ENCODE measurements at places on chromosomes 2 and 18.
A peak's percentile ranks its signal among the peaks of the same experiment; 100 is the strongest.

- no peak for DNase-seq
Measured at GRCh38 chr2:75667884-75668283, 21.3 kb downstream of the MRPL19 start.

DNA sequence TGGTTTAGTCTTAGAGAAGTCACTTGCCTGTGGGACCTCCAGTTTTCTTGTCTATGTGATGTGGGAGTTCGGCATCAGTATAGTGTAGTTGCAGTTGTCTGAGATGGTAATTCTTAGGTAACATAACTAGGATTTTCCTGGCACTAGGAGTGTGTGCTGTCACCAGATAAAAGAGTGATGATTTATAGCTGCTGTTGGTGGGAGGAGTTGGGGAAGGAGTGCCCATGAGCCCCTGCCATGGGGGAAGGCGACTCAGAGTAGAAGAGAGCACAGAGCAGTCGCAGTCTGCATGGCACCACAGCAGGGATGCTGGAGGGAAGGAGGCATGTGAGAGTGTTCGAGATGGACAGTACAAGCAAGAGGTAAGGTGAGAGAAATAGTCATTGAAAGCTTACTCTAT lies 38.7 kb downstream of the ATP9B start:
- DNase-seq = no peak

- DNase-seq = no peak
Measured at GRCh38 chr2:231922311-231923009, 3.7 kb downstream of the NPPC start.

GRCh38 chr2:210092791-210093190 lies 78.4 kb downstream of the KANSL1L start:
- no peak for DNase-seq

- no peak for DNase-seq
Measured at GRCh38 chr2:168981651-168982050, 49.5 kb downstream of the ABCB11 start.

DNA sequence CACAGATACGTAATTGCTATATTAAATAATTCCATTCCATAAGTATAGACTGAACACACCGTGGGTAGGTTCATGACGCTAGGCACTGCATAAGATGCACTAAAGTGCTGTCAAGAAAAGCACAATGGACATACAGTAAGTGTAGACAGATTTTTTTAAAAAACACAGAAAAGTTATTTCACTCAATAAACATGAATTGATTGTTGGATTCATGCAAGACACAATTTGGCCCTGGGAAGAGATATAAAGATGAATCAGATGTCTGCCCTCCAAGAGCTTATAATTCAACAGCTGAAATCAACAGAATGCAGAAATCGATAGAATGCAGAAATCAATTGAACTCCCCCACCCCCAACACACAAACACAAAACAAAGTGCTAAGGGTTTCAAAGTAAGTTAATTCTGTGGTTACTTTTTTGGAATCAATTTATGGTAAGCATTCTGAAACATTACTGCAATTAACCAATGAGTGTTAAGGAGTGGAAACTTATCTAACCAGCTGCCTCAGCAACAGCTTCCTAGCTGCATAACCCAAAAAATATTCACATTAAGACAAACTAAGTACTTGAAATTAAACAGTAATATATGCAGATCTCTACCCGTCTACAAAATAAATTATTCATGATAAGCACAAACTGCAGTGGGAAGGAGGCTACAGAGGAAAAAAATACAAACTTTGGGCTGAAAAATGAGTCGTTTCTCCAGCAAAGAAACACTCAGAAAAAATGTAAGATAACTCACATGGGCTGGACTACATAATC lies 1.6 kb downstream of the NBAS start:
- no peak for DNase-seq

DNA sequence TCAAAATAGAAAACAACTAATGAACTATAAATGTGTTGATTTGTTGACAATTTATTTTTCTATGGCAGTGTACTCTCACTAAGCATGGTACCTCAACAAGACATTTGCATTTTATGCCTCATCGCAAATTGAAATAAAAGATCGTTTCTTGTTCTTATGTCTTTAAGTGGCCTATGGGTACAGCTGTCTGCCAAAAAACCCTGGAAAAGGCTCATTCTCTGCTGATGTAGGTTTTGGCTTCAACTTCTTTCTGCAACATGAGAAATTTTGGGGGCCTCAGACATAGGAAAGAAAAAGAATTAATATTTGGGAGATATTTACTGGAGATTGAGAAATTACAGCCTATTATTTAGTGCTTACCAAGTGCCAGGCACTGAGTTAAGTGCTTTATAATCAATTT lies 205.1 kb upstream of the DPP10 start:
- DNase-seq = no peak

GRCh38 chr18:56799756-56800155 lies 148.6 kb downstream of the WDR7 start:
- DNase-seq = no peak

DNA sequence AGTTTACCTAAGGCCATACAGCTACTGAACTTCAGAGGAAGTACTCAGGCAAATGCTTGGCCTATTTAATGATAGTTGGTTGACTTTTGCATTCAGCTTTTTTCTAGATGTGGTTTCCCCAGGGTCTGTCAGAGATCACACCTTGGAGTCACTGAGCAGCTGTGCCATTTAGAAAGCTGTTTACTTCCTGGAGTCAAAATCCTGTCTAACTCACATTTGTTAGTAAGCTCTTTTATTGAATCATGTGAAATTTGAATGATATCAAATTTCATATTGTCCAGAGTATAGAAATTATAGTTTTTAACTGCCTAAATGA lies 7.6 kb upstream of the TRIB2 start:
- DNase-seq = no peak

DNA sequence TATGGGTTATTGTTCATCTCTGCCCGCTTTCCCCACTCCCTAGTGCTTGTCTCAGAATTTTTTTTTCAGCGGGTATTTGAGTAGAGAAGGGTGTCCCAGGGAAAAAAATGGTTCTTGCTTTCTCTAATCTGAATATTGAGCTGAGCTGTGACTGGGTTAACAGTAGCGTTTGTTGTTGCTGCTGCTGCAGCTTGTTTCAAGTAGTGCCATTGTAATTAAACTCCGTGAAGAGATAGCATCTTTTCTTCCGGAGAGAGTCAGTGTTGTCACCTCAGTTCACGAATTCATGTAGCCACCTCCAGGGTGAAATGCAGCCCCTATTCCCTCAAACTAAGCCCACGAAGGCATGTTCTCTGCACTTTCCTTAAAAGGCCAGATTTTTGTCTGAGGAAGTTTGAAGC lies 1.5 kb upstream of the AAK1 start:
- no peak for DNase-seq

GRCh38 chr2:240390091-240391073 lies 45.1 kb upstream of the GPC1 start:
- no peak for DNase-seq

DNA sequence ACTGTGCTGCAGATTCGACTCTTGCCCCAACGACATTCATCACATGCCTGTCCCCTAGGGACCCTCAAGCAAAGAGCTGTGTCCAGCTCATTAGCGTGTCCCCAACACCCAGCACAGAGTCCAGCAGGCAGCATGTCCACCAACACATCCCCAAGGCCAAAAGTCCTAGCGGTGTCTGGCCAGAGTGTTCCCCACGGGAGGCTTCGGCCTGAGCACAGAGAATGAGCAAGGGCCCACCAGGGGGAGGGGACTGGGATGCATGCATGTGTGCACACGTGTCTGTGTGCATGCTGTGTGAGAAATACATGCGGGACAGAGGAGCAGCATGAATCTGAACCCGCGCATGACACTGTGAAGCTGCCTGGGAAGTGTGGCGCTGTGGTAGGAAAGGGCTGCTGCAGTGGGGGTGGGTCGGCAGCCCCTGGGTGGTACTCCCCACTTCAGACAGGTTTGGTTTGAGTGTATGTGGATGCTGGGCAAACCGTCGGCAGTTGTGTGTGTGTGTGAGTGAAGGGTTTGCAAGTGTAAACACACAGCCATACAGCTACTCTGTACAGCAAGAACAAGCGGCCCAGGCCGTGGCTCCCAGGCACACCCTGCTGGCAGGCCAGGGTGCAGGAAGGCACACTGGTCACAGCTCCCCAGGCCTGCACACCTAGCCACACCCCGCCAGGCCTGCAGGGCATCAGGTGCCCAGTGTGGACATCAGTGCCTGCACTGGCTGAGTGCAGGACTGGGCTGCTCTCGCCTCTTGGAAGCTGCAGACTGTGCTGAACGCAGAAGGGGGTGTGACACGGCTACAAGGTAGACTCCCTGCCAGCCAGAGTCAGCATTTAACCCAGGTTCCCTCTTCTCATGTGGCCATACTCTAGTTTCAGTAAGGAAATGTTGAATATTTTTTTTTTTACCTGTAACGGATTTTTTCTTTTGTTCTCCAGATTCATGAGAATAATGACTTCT lies 19.5 kb upstream of the HES6 start:
- DNase-seq = no peak

GRCh38 chr2:135662088-135662487 lies 79.6 kb upstream of the UBXN4 start:
- DNase-seq = no peak

DNA sequence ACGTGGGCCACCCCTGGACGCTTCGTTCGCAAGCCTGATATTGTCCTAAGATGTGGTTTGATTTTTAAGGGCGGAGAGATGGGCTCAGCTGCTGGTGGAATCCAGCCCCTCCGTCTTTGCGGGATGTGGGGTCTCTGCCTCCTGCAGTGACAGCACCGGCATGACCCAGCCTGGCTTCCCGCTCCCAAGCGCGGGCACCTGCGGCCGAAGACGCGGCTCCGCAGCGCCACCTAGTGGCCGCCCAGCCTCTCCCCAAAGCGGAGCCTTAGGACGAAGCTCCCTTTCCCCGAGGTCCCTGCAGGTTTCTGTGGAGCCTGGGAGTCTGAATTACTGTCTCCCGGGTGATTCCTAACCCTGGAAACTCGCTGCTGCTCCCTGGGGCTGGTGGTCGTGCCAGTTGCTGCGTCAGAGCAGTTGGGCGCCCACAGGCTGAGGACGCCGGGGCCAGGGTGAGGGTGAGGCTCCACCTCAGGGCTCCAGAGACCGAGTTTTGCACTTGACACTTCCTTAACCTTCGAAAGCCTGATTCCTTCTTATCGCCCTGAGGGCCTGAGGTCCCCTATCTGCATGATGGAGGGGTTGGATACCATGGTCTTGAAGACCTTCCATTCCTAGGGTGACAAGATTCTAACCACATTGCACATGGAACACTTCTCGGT lies 137.5 kb downstream of the TPO start:
- peak; percentile 87 for DNase-seq

Measured in AG20443 (cell line).